Motor neuron (in vitro differentiated cells): ENCODE measurements at places on chromosomes 7 and 10. TPM values are rescaled to one million over a fixed set of nuclear protein-coding genes. Genes with fewer than 3 reads are reported as not detected.

GRCh38 chr7:81783818-81784217 lies 14.0 kb upstream of the HGF start:
- ATAC-seq, result no peak

- ATAC-seq, result no peak
Measured at GRCh38 chr7:142927085-142927745, 6.3 kb downstream of the TRPV5 start.

- no peak for ATAC-seq
Measured at GRCh38 chr10:128274938-128275337, 148.7 kb upstream of the MKI67 start.

DNA sequence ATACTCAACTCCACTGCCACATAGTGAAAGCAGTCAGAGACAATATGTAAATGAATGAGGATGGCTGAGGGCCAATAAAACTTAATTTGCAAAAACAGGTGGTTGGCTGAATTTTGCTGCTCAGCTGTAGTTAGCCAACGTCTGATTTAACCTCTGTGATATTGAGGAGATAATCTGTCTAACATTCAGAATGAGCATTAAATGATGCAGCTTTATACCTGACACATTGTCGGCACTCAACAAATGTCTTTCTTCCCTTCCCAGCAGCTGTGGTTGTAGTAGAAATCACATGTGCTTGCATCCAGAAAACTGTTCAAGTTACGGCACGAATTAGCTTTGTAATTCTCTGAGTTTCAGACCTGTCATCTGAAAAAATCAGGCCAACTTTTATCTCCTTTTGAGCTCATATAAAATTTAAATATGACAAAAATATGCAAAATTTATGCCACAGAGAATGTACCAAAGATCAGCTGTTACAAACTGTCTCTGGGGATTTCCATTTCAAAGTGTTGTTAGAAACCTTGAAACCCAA lies 1239.7 kb downstream of the GATA3 start:
- no peak for ATAC-seq

- no peak for ATAC-seq
Measured at GRCh38 chr7:157683747-157684156, 346.9 kb downstream of the DNAJB6 start.

- no peak for ATAC-seq
Measured at GRCh38 chr7:44969701-44970522, 8.9 kb downstream of the MYO1G start.

DNA sequence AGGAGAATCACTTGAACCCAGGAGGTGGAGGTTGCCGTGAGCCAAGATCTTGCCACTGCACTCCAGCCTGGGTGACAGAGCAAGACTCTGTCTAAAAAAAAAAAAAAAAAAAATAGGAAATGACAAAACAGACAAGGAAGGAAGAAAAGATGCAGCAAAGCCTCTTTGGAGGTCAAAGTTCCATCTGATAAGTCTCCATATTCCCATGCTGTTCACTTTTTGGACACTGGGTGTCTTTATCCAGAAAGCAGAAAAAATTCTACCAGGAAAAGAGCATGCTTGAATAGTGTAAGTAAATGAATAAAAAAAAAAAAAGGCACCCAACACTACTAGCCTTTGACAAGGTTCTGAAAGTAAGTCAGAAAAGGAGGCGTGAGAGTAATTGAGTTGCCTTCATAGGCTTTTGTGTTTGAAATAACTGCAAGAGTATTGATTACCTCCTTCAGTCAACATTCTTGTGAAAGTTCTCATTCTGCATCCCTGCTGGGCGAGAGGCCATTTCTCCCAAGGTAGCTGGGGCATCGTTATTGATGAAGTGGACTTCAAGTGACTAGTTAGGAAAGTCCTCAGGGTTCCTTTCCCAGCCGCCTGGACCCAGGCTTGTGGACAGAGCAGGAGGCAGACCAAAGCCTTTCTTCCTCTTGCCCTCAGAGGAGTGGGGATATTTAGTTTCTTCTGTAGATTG lies 133.3 kb upstream of the KIF5B start:
- no peak for ATAC-seq

DNA sequence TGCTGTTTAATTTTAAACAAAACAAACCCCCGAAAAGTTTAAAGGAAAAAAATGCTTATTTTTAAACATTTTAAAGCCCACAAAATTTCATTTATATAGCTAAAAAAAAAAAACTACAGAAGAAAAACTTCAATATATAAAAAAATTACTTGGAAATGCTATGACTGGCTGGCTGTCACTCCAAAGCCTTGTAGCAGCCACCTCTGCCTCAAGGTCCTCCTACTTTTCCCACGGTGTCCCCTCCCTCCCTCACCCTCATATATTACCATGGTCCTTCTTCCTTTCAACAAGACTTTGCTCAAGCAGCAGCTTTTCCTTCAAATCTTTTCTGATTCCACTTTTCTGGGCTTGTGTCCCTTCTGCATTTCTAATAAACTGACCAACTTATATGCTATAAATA lies 122.0 kb downstream of the TPK1 start:
- no peak for ATAC-seq

- ATAC-seq, result no peak
Measured at GRCh38 chr10:9501944-9502343, 1447.5 kb downstream of the GATA3 start.

DNA sequence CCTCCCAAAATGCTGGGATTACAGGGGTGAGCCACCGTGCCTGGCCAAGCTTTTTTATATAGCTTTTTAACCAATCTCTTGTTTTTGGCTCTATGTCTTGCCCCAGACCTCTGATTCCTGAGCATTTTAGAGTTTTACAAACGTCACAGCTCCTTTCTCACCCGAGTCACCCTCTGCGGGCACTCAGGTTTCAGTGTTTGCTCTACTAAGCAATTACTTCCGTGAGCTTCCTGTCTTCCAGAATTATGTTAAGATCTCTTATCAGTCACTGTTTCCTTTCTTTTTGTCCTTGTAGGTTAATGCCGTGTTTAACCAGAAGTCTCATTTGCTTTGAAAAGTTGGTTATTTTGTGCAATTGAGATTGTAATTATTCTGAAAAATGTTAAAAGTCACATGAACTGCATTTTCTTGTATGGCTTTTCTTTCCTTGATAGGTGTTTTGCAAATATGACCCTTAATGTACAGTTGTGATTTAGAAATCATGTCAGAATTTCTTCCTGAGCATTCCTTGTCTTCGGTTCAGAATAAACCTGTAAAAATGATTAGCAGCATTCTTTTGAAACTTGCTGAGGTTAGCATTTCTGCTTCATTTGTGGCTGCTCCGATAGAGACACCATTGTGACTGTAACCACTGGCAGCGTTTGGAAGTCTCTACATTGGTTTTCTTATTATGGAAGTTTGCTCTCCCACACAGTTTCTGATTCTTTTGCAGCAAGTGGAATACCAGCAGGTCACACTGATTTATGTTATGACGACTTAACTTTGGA lies 4.5 kb upstream of the HKDC1 start:
- ATAC-seq, result no peak

DNA sequence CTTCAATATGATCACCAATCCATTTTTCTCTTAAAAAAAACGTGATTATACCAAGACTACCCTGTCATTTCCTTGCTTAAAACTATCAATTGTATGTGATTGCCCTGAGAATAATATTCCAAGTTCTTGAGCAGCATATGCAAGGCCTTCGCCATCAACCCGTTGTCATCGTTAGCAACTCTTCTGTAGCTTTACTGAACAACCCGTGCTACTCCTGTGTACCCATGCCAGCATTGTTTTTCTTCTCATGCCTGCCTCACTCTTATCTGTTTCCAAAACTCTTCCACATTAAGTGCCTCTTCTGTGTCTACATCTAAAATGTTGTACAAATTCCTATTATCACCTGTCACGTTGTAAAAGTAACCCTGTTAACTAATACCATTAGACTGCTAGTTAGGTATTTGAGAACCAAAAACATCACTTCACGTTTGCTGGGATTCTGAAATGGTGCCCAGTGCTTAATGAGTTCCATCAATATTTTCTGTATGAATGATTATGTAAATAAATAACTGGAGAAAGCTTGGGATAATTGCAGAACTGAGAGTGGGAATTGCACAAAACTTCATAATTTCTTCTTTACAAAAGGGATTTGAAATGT lies 10.5 kb downstream of the CAV2 start:
- no peak for ATAC-seq

The GPER1 gene
- total RNA-seq, result 0.58 and 0.85 TPM in 2 replicates

The LIPN gene
- not detected in 2 replicates for total RNA-seq

The KDM7A gene
- total RNA-seq, result 9.9 and 12.9 TPM in 2 replicates
